ENCODE measurements at places on chromosomes 5 and 9. TPM values are rescaled to one million over a fixed set of nuclear protein-coding genes. Genes with fewer than 3 reads are reported as not detected.
A peak's percentile ranks its signal among the peaks of the same experiment; 100 is the strongest.

DNA sequence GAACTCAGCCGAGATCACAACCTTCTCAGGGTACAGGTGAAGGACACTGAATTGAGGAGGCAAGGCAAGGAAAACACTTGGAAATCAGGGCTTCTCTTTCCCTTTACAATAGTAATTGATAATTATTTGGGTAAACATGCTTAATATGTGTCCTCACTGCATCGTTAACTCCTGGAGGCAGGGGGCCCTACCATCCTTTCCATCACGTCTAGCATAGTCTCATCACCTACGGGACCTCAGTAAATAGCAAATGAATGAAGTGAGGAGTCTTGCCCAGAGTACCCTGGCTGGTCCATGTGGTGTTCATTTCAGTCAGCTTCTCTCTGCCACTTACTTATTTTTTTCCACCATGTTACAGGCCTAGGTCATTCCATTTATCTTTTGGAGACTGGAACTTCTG is 2.3 kb downstream of the F2RL1 start:
- H3K4me3 ChIP-seq, result no peak overlapping the region
- H3K36me3 ChIP-seq, result no peaks in the 10 kb centered on the region
- H3K4me1 ChIP-seq, result peaks cover 21% of the 10 kb centered on the region
- DNase-seq, result no peak
- H3K27ac ChIP-seq, result no peak overlapping the region

DNA sequence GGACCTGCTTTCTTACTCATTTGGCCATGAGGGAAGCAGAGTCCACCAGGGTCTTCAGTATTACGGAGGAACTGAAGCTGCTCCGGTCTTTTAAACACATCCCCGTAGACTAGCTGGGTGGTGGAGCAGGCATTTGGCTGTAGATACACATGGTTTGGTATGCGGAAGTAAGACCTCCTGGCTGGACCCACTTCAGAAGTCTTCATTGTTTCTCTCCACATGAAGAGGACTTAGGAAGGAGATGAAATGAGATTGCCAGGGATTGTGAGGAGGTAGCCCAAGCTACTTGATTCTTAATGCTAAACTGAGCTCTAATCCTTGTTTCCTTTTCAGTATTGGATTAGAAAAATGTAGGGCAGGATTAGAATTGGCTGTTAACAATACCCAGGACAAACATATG is 32.9 kb downstream of the STXBP1 start:
- no peak overlapping the region for H3K4me3 ChIP-seq
- no peaks in the 10 kb centered on the region for H3K27me3 ChIP-seq
- no peaks in the 10 kb centered on the region for H3K36me3 ChIP-seq
- no peak for DNase-seq
- no peak overlapping the region for H3K27ac ChIP-seq

GRCh38 chr5:15995341-15996052 is 184.1 kb downstream of the MARCHF11 start:
- H3K36me3 ChIP-seq, result no peaks in the 10 kb centered on the region
- no peaks in the 10 kb centered on the region for H3K27me3 ChIP-seq
- no peaks in the 10 kb centered on the region for H3K4me1 ChIP-seq
- no peak overlapping the region for H3K4me3 ChIP-seq

DNA sequence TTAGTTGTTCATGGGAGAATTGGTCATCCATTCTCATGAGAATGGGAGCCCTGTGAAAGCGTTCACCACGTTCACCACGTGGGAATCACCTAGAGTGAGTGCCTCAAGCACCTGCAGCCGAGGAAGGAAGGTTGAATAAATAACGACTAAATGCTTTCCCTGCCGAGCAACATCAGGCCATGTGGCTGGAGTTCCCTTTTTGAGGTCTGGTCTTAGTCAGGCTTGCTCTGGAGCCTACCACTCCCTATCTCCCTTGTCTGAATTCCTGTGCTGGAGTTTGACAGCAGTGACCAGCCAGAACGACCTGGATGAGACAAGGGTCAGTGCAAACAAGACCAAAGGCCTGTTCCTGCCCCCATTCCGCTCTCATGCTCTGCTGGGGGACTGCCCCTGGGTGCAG is 28.5 kb downstream of the KCNMB1 start:
- H3K4me3 ChIP-seq, result no peak overlapping the region
- H3K27ac ChIP-seq, result peak overlapping the region; percentile 33
- H3K36me3 ChIP-seq, result no peaks in the 10 kb centered on the region
- DNase-seq, result no peak
- H3K27me3 ChIP-seq, result no peaks in the 10 kb centered on the region
- H3K4me1 ChIP-seq, result peaks cover 28% of the 10 kb centered on the region

GRCh38 chr9:129968690-129969485 is 74.1 kb downstream of the FNBP1 start:
- H3K4me1 ChIP-seq, result peaks cover 84% of the 10 kb centered on the region
- H3K27me3 ChIP-seq, result no peaks in the 10 kb centered on the region
- no peak overlapping the region for H3K4me3 ChIP-seq

Gene KCNT1
- total RNA-seq, result 0.17 TPM

DNA sequence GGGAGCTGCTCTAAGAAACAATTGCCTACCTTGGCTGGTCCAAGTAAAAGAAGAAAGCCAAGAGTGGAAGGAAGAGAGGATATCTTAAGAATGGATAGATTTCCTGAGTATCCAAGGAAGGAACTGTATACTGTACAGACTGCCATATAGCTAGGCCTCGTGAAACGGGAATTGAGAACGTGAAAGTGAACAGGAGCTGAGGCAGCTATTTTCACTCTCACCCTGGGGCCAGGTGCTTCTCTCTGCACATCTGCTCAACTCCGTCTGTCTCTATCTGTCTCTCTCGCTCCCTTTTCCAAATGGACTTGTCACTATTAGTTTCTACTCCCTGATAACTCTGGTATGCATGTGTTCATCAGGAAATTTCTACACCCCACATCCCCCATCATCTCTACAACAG is 35.9 kb upstream of the TESK1 start:
- no peaks in the 10 kb centered on the region for H3K36me3 ChIP-seq
- no peak overlapping the region for H3K4me3 ChIP-seq
- H3K27me3 ChIP-seq, result no peaks in the 10 kb centered on the region
- H3K4me1 ChIP-seq, result peaks cover 13% of the 10 kb centered on the region

GRCh38 chr9:98992107-98992884 is 48.6 kb downstream of the COL15A1 start:
- H3K4me3 ChIP-seq, result no peak overlapping the region
- H3K27ac ChIP-seq, result no peak overlapping the region
- no peaks in the 10 kb centered on the region for H3K36me3 ChIP-seq
- peaks cover 66% of the 10 kb centered on the region for H3K4me1 ChIP-seq

All from esophagus muscularis mucosa (tissue), 4 donors.